Stimulated activated CD4-positive, alpha-beta T cell treated with anti-CD3 and anti-CD28 coated beads, Interleukin-12 subunit alpha, Interleukin-12 subunit beta, amount 100 ng/mL, for 24 hours (primary cell): ENCODE measurements at places on chromosomes 1 and 21.

DNA sequence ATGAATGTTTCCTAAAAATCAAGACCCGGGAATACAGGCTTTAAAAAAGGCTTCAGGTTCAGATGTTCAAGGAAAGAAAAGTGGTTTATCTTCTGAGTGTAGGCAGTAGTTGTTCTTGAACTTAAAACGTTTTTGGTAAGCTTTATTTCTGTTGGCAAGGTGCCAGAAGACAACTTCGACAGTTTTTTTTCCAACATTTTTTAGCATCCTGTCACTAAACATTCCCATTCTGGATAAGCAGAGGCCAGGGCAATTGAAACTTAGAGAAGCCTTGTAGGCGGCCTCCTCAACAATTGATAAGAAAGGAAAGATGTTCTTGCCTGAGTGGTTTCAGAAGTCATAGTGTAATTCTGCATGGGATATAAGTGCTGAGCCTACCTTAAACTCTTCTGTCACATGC, 66.7 kb downstream of the PATJ start:
- DNase-seq = no peak

GRCh38 chr1:44786841-44787426, 1.0 kb downstream of the BEST4 start:
- DNase-seq = no peak

GRCh38 chr1:185409763-185410528, 92.9 kb upstream of the IVNS1ABP start:
- no peak for DNase-seq

GRCh38 chr1:59165353-59165752, 131.5 kb upstream of the FGGY start:
- no peak for DNase-seq

DNA sequence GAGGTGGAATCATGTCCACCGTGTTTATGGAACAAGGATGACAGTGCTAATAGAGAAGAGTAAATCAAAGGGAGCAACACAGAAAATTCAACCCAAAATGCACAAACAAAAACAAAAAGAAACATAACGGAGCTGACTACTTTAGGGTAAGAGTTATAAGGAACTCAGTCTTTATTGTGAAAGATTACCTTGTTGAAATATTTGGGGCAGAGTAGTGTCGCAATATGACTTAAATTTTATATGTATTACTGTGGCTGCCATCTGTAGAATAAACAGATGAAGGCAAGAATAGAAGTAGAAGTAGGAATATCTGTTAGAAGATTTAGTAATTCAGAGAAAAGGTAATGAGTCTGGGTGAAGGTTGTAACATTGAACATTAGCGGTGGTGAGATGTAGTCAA, 913.9 kb downstream of the BRINP3 start:
- DNase-seq = no peak

DNA sequence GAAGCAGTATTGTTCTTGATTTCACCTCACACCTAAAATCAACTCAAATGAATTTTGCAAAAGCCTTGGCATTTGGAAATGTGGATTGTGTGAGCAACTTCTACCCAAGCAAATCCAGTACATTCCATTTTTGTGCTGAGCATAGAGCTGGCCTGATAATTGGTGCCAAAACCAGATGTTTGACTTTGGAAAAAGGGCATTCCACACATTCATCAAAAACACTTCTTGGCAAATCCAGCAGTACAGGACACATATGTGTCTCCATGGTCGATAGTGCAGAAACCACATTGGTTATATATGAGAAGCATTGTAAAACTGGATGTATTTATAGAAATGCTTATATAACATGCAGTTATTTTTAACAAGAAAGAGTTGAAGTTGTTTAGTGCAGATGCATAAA, 210.4 kb downstream of the KCNK2 start:
- no peak for DNase-seq

DNA sequence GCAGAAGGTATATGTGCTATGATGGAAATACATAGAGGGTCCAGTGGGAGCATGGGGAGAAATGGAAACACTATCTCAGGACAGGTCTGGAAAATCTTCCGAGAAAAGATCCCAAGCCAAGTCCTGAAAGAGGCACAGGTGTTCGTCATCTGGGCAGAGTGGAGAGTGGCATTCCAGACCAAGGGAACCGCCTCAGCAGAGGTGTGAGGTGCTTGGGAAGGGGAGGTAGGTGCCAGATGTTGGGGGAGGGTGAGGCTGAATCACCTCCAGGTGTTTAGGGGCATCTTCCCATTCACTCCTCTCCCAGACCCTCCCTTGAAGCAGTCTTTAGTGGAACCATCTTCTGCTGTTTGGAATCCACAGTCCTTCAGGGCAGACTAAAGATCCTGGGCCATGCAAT, 23.5 kb upstream of the LRRN2 start:
- DNase-seq = no peak

DNA sequence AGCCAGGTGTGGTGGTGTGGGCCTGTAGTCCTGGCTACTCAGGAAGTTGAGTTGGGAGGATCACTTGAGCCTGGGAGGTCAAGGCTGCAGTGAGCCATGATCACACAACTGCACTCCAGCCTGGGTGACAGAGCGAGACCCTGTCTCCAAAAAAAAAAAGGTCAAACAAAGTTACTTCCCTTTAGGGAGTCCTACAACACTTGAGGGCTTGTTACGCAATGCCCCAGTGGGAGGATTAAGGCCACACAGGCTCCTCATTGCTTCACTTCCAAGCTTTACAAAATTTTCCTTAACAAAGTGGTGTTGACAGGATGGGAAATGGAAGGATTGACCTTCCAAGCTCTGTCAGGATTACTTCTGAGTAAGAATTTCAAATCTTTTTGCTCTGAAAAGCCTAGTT, 6.2 kb upstream of the EXTL1 start:
- DNase-seq = no peak
